ENCODE measurements at places on chromosomes 4 and X. TPM values are rescaled to one million over a fixed set of nuclear protein-coding genes. Genes with fewer than 3 reads are reported as not detected.

- no peaks in the 10 kb centered on the region for H3K36me3 ChIP-seq
- no peak overlapping the region for H3K27ac ChIP-seq
- no peaks in the 10 kb centered on the region for H3K4me1 ChIP-seq
- no peak overlapping the region for H3K4me3 ChIP-seq
- DNase-seq, result no peak
- no peaks in the 10 kb centered on the region for H3K27me3 ChIP-seq
Observed at GRCh38 chr4:80393246-80393969, 57.9 kb downstream of the CFAP299 start.

DNA sequence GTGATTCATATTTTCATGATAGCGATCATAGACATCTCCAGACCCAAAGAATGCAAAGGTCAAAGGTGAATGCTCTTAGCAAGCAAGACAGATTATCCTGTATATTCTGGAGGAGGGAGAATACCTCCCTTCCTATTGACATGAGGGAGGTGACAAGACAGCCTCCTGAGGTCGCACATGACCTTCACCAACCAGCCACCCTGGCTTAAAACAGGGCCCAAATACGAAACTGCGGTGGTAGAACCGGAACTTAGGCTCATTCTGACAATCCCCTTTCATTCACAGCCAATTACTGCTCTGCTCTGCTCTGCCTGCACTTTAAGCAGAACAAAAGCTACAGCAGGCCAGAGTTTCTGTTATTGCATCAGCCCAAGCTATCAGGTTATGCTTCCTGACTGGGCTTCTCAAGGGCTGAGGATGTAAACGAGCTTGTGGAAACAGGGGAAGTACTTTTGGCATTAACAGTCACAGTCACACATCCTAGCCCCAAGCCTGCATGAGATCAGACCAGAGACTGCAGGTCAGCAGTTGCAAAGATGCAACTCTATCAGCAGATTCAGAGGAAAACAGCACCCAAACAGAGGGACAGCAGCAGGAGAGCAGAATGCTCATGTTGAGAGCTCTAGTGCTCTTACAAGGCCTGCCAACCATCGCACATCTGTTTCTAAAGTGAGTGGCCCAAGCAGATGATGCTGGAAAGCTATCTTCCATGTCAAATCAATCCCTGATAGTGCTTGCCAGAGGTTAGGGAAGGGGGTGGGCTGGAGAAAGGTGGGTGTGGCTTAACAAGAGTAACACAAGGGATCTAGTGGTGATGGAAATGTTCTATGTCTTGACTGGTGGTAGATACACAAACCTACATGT lies 51.3 kb upstream of the MAP3K15 start:
- H3K27ac ChIP-seq, result no peak overlapping the region
- no peak overlapping the region for H3K4me3 ChIP-seq
- H3K36me3 ChIP-seq, result peaks cover 51% of the 10 kb centered on the region
- peaks cover 13% of the 10 kb centered on the region for H3K4me1 ChIP-seq

PPEF1 gene
- total RNA-seq, result not detected

CLTRN gene
- total RNA-seq, result 0.56 TPM

DNA sequence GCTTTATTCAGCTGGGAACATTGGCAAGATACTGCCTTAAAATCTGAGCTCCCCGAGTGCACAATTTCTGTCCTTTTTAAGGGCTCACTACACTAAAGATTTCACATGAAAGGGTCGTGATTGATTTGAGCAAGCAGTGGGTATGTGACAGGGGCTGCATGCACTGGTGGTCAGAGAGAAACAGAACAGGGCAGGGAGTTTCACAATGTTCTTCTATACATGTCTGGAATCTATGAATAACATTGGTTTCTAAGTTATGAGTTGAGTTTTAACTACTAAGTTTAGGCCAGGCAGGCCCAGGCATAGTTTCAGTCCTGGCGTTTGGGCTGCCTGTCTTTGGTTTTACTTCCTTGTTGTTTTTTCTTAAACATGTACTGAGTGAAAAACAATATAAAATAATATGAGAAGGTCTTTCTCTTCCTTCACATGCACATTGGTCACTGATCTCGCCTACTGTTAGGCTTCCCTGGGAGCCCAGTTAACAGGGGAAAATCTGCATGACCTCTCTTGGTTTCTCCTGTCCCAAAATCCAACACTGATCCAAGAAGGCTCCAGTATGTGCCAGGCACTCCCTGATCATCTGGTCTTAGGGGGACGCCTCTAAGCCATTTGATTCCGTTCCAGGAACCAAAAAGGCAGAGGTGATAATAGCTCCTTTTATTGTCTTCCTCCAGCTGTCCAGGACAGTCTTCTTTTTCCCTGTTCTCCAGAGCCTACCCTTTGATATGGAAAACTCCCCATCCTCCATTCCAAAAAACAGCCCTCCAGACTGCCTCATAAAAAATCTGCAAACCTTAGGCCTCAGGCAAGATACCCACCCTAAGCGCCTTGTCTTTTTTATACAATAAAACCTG lies at the start of gene UGT2B17:
UGT2B17 (minus strand) TSS at position 51 of the 854 bp plus-strand sequence. CDS start 7,838 bp downstream, outside the sequence.
- H3K36me3 ChIP-seq, result no peaks in the 10 kb centered on the region
- H3K27ac ChIP-seq, result no peak within 1 kb of the TSS
- H3K4me1 ChIP-seq, result no peaks in the 10 kb centered on the region
- DNase-seq, result no peak
- H3K4me3 ChIP-seq, result no peak within 1 kb of the TSS

DNA sequence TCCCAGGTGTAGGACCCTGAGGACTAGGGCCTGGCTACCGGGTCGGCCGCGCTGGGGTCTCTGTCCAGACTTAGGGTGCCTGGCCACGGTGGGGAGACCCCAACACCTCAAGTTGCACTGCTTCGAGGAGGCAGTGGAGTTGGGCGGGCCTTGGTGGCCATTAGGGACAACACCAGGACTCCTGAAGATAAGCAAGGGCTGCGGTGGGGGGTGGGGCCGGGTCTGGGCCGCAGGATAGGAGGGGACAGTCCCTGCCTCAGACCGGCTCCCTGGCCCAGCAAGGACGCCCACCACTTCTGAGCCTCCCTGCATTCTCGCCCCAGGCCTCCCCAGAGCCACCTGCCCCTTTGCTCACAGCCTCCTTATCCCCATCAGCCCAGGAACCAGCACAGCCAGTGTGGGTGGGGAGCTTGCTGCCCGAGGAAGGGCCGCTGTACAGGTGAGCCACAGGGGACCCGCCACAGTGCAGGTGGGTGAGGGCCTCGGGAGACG lies 5.5 kb upstream of the MXD4 start:
- no peaks in the 10 kb centered on the region for H3K27me3 ChIP-seq
- peaks cover 14% of the 10 kb centered on the region for H3K4me1 ChIP-seq
- no peak for DNase-seq
- no peak overlapping the region for H3K27ac ChIP-seq
- no peak overlapping the region for H3K4me3 ChIP-seq

DNA sequence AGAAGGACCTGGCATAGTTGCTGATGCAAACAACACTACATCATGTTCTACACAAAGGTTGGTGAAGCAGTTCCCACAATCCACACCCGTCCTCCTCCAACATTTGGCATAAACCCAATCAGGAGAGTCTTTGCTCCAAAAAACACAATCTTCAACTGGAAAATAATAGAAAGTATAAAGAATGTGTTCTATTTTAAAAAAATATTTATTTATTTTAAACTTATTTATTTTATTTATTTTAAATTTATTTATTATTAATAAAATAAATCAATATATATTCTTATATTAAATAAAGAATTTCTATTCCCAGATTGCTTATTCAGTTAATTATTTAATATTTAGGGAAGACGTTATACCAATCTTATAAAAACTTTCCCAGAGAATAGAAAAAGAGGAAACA lies 1753.7 kb upstream of the AGA start:
- no peak overlapping the region for H3K4me3 ChIP-seq
- H3K27me3 ChIP-seq, result no peaks in the 10 kb centered on the region
- H3K27ac ChIP-seq, result no peak overlapping the region
- DNase-seq, result no peak
